Neural progenitor cell (in vitro differentiated cells): ENCODE measurements at places on chromosomes 13 and 19. TPM values are rescaled to one million over a fixed set of nuclear protein-coding genes. Genes with fewer than 3 reads are reported as not detected.
A peak's percentile ranks its signal among the peaks of the same experiment; 100 is the strongest.

GRCh38 chr19:8811315-8812172 is 20.6 kb downstream of the ZNF558 start:
- no peak for DNase-seq
- no peaks in the 10 kb centered on the region for H3K4me1 ChIP-seq
- no peak overlapping the region for H3K27ac ChIP-seq
- H3K36me3 ChIP-seq = peaks cover 79% of the 10 kb centered on the region

DNA sequence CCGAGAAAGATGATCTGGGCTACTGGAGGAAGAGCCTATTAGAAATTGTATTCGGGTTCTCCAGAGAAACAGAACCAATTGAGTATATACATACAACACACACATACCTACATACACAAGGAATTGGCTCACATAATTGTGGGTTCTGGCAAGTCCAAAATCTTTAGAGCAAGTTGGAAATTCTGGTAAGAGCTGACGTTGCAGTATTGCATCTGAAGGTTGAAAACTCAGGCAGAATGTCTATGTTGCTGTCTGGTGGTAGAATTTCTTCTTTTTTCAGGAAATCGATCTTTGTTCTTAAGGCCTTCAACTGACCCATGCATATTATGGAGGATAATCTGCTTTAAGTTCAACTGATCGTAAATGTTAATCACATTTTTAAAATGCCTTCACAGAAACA is 15.5 kb upstream of the OLFM4 start:
- H3K36me3 ChIP-seq = no peaks in the 10 kb centered on the region
- no peak for DNase-seq
- H3K27ac ChIP-seq = no peak overlapping the region
- no peak overlapping the region for H3K4me3 ChIP-seq
- no peaks in the 10 kb centered on the region for H3K4me1 ChIP-seq

The FCHO1 gene
- 15.5 and 29.8 TPM in 2 replicates for total RNA-seq

The SLC17A7 gene
- 1.4 TPM in 2 replicates for total RNA-seq

The MBOAT7 gene
- total RNA-seq = 20.0 and 91.0 TPM in 2 replicates

DNA sequence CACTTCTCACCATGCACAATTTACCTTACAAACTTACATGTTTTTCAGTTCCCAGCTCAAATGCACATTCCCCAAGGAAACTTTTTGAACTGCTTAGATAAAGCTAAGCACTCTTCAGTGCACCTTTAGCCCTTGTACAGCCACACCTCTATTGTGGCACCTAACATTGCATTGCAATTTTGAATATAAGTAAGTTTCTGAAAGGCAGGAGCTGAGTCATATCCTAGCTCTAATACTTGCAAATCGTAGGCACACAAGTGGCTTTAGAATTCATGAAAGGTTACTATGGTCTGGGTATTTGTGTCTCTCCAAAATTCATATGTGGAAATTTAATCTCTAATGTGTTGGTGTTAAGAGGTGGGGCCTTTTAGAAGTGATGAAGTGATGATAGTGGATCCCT is 4.9 kb upstream of the ESD start:
- no peaks in the 10 kb centered on the region for H3K27me3 ChIP-seq
- no peak overlapping the region for H3K27ac ChIP-seq
- peaks cover 6% of the 10 kb centered on the region for H3K4me1 ChIP-seq
- no peak overlapping the region for H3K4me3 ChIP-seq
- H3K36me3 ChIP-seq = no peaks in the 10 kb centered on the region

The CALR3 gene
- total RNA-seq = 0.09 and 2.0 TPM in 2 replicates

The ZSCAN4 gene
- not detected in 2 replicates for total RNA-seq

The LILRA6 gene
- not detected in 2 replicates for total RNA-seq

DNA sequence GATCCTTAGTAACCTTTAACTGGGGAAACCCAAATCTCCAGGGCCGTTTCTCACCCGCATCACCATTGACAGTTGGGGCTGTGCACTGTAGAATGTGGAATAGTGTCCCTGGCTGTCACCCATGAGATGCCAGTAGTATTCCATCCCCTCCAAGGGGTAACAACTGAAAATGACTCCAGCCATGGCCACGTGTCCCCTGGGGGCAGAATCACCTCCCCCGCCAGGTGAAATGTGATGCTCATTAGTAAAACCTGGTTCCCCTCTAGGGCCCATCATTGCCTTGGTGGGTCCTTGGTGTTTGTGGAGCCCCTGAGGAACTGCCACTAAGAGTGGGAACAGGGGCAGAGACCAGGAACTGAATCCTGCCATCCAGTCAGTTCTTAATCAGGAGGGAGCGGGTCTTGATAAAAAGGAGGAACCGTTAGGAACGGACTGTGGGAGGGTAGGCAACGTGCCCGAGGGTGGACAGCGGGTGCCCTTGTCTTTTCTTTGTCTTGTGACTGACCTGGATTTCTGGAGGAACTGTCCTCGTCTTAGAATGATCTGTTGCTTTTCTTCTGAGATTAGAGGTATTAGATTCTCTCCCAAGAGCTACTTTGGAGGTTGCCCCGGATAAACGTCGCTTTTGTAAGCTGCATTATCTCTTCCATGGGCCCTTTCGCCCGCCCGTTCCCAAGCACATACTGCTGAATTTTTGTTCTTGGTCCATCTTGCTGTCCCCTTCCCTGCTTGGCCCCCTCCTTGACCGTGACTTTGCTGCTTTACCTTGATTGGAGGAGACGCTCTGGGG is 3.5 kb downstream of the MYO9B start:
- H3K27me3 ChIP-seq = peaks cover 8% of the 10 kb centered on the region
- no peak overlapping the region for H3K27ac ChIP-seq
- H3K4me3 ChIP-seq = peak overlapping the region; percentile 15
- peak; percentile 51 for DNase-seq

DNA sequence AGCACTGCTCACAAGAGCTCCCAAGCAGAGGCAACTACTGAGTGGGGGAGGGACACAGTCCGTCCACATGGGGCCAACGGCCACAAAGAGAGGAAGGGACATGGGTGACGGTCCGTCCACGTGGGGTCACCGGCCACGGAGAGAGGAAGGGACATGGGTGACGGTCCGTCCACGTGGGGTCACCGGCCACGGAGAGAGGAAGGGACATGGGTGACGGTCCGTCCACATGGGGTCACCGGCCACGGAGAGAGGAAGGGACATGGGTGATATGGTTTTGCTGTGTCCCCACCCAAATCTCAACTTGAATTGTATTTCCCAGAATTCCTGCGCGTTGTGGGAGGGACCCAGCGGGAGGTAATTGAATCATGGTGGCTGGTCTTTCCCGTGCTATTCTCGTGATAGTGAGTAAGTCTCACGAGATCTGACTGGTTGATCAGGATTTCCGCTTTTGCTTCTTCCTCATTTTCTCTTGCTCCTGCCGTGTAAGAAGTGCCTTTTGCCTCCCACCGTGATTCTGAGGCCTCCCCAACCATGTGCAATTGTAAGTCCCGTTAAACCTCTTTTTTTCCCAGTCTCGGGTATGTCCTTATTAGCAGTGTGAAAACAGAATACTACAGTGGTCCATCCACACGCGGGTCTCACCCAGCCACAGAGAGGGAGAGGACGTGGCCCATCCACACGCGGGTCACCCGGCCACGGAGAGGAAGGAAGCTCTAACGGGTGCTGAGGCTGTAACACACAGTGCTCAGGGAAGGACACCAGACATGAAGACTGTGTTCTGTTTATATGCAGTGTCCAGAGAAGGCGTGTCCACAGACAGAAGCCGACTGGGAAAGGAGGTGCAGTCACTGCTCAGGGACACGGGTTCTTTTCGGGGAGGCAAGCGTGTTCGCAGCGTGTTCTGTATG is 48.5 kb downstream of the GAS6 start:
- no peak for DNase-seq
- H3K4me1 ChIP-seq = no peaks in the 10 kb centered on the region
- no peaks in the 10 kb centered on the region for H3K27me3 ChIP-seq
- no peaks in the 10 kb centered on the region for H3K36me3 ChIP-seq
- H3K4me3 ChIP-seq = no peak overlapping the region
